Stimulated activated CD8-positive, alpha-beta memory T cell treated with anti-CD3 and anti-CD28 coated beads, Interleukin-7, amount 100 ng/mL, for 1 hour (primary cell): ENCODE measurements at places on chromosomes 4 and X.

- no peak for DNase-seq
Observed at GRCh38 chr4:122996350-122996749, 74.0 kb upstream of the NUDT6 start.

- DNase-seq: no peak
Observed at GRCh38 chr4:185437809-185438208, 12.0 kb upstream of the UFSP2 start.

DNA sequence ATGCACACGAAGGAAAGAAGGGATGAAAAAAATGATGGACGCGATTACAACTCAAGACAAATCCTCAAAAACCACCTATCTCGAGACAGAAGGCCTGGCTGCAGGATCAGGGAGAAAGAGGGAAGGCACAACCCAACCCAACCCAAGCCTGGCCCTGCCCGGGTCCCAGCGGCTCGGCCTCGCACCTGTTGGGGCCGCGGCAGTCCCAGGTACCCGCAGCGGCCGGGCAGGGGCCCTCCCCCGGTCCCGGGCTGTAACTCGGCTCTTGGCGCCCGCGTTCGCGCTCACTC is 464 bp downstream of the RASGEF1B start:
- DNase-seq: no peak

DNA sequence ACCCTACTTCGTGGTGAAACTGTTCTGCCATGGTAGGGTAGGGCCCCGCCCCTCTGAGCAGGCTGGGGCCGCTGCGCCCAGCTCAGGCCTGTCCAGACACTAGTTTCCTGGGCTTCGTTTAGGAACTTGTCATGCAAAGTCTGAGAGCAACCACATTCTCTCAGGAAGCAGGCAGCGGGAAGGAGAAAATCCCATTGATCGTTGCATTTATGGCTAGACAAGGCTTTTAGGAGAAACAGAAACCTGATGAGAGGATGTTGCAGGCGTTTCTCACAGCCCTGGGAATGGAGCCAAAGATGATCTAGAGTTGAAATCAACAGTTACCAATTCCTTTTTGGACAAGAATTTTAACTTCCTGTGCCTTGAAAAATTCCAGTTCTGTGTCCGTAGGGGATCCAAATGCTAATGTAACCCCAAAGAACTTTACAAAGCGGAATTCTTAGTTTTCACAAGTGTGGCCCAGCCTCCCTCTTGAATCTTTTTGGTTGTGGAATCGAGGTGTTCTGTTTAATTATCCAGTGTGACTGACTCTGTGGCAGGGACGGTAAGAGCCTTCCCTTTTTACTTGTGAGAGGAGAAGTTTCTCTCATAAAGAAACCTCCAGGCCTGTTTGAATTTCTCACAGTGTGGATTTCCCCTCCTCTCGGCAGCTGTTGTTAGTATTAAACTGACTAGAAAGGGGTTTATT is 4.5 kb upstream of the CXCL9 start:
- DNase-seq: no peak

- DNase-seq: no peak
Observed at GRCh38 chrX:38216642-38217041, 4.0 kb downstream of the SRPX start.

DNA sequence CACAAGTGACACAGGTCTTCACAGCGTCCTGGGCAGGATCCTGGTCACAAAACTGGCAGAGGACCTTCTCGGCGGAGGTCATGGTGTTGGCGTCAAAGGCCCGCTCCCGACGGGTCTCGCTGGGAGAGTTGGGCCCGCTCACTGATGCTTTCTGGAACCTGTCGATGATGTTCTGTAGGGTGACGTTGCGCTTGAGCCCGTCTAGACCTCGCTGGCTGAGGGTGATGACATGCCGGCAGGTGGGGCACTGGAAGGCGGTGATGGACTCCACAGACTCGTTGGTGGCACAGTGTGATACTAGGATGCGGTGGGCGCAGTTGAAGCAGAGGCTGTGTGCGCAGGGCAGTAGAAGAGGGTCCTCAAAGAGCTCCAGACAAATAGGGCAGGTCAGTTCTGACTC is 53.2 kb downstream of the MID1 start:
- DNase-seq: no peak

GRCh38 chr4:169268951-169269760 is 1.6 kb downstream of the SH3RF1 start:
- DNase-seq: no peak

DNA sequence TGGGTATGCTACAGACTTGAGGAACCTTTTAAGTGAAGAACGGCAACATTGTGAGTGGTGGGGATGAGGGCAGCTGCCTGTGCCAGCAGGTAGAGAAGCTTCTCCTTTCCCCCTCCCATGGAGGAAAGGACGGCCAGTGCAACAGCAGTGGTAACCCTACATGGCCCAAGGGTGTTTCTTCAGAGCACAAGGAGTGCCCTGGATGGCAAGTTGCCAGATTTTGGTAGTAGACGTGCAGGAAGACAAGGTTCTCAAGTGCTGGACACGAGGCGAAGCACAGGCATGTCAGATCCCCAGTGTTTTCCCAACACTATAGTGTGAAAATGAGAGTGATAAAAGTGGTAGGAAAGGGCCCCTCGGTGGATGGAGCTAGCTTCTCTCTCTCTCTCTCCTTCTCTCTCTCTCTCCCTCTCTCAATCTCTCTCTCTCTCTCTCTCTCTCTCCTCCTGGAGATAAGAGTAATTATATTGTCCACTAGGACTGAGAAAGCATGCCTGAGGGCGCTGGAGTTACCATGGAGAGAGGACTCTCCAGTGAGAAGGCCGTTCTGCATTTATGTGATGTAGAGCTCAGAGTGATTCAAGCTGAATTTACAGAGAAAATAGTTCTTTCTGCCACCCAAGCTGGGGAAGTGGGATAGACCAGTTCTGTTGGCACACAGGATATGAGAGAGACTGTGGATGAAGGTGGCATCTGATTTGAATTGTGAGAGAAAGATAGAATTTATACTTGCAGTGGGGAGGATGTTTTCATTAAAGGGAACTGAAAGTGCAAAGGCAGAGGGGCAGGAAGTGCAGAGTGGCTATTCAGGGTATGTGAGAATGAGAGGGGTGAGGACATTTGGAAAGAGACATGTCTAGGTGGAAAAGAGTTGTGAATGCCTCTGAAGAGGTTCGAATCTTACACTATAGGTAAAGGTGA is 25.7 kb upstream of the TRPC3 start:
- no peak for DNase-seq
